Heart right ventricle (tissue), 16 donors: ENCODE measurements at places on chromosomes 3 and 15. TPM values are rescaled to one million over a fixed set of nuclear protein-coding genes. Genes with fewer than 3 reads are reported as not detected.

PDCD10 gene
- 37.9 TPM for total RNA-seq

ZNF710 gene
- 5.4 TPM for total RNA-seq

NDUFB5 gene
- 353 TPM for total RNA-seq

NEDD4 gene
- 9.6 TPM for total RNA-seq

SV2B gene
- 0.60 TPM for total RNA-seq

XCR1 gene
- total RNA-seq: not detected

LDHAL6B gene
- total RNA-seq: not detected

OSTN gene
- 0.30 TPM for total RNA-seq

GRCh38 chr15:94701281-94701985 is 470.1 kb downstream of the MCTP2 start:
- H3K27me3 ChIP-seq: no peaks in the 10 kb centered on the region
- no peaks in the 10 kb centered on the region for H3K36me3 ChIP-seq
- no peak for DNase-seq
- no peak overlapping the region for H3K27ac ChIP-seq

DNA sequence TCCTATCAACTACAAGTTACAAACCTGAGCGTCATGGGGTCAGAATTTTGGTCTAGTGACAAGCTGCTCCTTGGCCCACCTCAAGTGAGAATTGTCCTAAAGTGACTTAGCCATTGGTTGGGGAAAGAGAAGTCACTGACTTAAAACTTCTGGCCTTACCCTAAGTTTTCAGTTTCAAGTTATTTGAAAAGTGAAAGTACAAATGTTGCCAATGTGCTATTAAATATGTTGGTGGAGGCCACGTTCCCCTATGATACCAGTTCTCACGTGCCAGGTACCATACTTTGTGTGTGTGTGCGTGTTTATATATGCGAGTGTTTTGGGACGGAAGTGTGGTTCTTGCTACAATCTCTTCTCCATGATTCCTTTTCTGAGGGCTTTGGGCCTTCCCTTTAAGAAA is 22.6 kb upstream of the RASGRP1 start:
- H3K4me1 ChIP-seq: no peaks in the 10 kb centered on the region
- no peak overlapping the region for H3K27ac ChIP-seq
- no peak for DNase-seq
- no peak overlapping the region for H3K4me3 ChIP-seq
- no peaks in the 10 kb centered on the region for H3K36me3 ChIP-seq

- H3K27ac ChIP-seq: no peak overlapping the region
- H3K27me3 ChIP-seq: peaks cover 7% of the 10 kb centered on the region
- H3K4me3 ChIP-seq: no peak overlapping the region
- no peak for DNase-seq
- peaks cover 28% of the 10 kb centered on the region for H3K4me1 ChIP-seq
These were observed 116.6 kb upstream of the IQSEC1 start for GRCh38 chr3:13189639-13190377.

DNA sequence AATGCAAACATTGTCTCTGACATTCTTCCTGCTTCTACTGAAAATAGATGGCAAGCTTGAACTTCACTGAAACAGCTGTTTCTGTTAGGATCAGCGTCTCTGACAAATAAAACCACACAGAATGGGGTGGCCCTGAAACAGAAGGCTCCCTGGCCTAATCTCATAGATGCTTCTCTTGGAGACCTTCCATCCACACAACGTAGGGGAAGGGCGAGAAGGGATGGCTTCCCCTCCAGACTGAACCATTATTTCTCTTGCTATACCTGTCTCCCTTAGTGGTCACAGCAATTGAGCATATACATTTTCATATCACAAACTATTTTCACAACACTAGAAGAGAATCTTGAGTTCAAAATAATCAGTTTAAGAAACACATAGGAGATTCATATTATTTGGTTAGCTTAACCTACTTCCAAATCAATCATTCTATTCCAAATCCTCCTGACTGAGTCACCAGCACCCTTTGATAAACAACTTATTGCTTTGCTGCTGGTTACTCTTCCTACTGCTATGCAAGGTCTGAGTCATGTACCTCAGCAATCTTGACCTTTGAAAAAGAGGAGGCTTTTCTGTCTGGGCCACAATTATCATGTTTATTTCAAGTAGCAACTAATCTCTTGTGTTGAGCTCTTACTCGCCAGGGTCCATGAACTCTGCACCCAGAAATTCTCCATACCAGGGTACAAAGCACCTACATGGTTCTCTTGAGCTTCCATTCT is 45.5 kb downstream of the CBLB start:
- no peaks in the 10 kb centered on the region for H3K27me3 ChIP-seq
- peak overlapping the region; percentile 76 for H3K27ac ChIP-seq
- peaks cover 77% of the 10 kb centered on the region for H3K4me1 ChIP-seq
- H3K4me3 ChIP-seq: no peak overlapping the region
- H3K36me3 ChIP-seq: no peaks in the 10 kb centered on the region

- no peak overlapping the region for H3K27ac ChIP-seq
- no peaks in the 10 kb centered on the region for H3K36me3 ChIP-seq
- peaks cover under 1% of the 10 kb centered on the region for H3K4me1 ChIP-seq
- no peak for DNase-seq
These were observed 5.6 kb upstream of the SRPRB start for GRCh38 chr3:133799794-133800585.

DNA sequence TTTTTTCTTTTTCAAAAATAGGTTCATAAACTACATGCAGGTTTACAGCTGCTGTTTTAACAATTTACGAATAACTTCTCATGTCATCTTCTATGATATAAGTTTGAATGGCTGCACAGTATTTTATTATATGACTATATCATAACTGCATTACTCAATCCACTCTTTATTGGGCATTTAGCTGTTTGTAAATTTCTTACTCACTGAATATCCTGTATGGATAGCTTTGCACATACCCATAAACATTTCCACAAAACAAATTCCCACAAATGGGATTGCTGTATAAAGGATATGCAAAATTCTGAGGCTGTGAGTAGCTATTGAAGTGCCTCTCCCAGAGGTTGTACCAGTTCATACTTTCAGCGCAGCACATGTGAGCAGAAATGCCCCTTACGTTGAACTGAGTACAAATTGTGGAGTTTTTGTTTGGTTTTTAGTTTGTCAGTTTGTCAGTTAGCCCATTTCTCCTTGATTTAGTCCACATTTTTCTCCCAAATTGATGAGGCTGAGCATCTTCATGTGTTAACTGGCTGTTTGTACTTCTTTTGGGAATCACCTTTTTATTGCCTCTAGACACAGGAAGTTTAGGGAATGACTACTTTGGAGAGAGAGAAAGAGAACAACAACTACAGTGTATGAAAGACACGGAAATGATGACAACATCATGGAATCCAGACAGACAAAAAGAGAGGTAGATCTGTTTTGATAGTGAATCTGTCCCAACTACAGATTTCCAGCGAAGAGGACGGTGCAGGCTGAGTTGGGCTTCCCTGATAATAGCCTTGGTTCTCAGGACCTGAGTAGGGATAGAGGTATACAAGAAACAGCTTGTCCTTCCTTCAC is 24.8 kb downstream of the TTC23 start:
- H3K36me3 ChIP-seq: peaks cover 13% of the 10 kb centered on the region
- no peak for DNase-seq
- no peaks in the 10 kb centered on the region for H3K27me3 ChIP-seq
- no peaks in the 10 kb centered on the region for H3K4me1 ChIP-seq

- H3K27me3 ChIP-seq: no peaks in the 10 kb centered on the region
- H3K36me3 ChIP-seq: peaks cover 84% of the 10 kb centered on the region
- H3K4me3 ChIP-seq: no peak overlapping the region
These were observed 5.3 kb downstream of the IP6K2 start for GRCh38 chr3:48711727-48712126.

DNA sequence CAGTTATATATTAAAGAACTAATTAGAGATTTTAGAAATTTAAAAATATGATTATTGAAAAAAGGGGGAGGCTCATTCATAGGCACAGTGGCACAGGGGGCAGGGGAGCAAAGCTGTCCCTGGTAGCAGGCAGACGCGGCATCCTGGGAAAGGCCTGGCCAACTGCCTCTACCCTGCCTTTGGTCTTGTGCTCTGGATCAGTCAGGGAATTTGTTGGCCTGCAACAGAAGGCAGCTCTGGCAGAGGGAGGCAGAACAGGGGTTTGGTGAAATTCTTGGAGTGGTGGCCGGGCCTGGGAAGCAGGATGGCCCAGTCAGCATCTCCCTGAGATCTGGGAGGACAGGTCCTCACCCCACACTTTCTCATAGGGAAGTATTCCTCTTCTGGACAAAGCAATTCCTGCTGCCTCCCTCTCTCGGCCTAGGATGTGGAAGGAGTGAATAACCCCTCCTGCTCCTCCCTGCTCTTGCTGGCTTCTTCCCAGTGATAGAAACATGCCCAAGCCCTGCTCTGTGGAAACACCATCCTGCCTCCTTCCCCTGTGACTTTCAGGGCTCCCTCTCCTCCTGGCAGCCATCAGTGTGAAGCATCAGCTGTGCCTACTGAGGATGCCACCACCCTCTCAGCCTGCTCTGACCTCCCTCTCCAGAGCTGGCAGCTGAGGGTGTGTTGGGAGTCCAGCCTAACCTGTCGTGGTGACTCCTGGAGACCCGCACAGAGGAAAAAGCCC is 26.9 kb downstream of the PRR20G start:
- no peaks in the 10 kb centered on the region for H3K36me3 ChIP-seq
- H3K4me3 ChIP-seq: no peak overlapping the region
- H3K4me1 ChIP-seq: no peaks in the 10 kb centered on the region
- peaks cover 10% of the 10 kb centered on the region for H3K27me3 ChIP-seq
- H3K27ac ChIP-seq: no peak overlapping the region

DNA sequence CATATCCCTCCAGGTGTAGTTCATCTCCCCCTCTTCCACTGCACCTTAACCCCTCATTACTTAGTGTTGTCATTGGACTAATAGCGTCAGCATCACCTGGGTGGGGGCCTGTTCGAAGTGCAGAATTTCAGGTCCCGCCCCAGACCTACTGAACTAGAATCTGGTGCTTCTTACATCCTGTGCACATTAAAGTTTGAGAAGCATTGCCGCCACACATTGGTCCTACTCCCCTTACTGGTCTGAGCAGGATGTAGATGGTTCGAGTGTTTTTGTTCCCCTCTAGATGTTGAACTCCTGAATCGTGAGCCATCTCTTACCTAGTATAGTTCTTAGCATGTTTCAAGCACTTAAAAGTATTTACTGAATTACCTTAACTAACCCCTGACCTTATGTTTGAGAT is 13.2 kb downstream of the KLHL18 start:
- H3K4me1 ChIP-seq: peaks cover 36% of the 10 kb centered on the region
- H3K27ac ChIP-seq: no peak overlapping the region
- DNase-seq: no peak
- H3K4me3 ChIP-seq: no peak overlapping the region
- no peaks in the 10 kb centered on the region for H3K27me3 ChIP-seq

GRCh38 chr3:135706758-135707375 is 258.7 kb upstream of the PPP2R3A start:
- no peaks in the 10 kb centered on the region for H3K4me1 ChIP-seq
- no peak overlapping the region for H3K27ac ChIP-seq
- H3K27me3 ChIP-seq: no peaks in the 10 kb centered on the region
- H3K4me3 ChIP-seq: no peak overlapping the region

GRCh38 chr3:42025370-42026138 is 63.7 kb upstream of the ULK4 start:
- H3K4me3 ChIP-seq: peak overlapping the region; percentile 16
- no peaks in the 10 kb centered on the region for H3K27me3 ChIP-seq
- H3K4me1 ChIP-seq: peaks cover 20% of the 10 kb centered on the region

DNA sequence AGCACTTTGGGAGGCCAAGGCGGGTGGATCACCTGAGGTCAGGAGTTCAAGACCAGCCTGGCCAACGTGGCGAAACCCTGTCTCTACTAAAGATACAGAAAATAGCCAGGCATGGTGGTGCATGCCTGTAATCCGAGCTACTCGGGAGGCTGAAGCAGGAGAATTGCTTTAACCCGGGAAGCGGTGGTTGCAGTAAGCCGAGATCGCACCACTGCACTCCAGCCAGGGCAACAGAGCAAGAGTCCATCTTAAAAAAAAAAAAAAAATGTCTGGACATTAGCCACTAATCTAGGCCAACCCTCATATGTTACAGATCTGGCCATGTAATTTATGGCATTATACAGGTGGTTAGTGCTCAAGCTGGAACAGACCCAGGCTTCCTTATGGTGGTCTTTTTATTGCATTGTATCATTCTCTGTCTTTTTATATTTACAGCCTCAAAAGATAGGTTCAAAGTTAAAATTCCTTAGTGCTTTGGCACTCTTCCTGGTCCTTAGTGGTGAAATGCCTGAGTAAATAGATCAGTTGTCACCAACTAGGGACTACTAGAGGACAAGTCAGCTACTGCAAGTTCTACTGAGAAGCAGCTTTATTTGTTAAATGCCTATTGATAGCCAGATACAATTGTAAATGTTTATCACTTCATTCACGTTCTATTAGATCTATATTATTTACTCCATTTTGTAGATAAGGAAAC is 16.0 kb downstream of the STARD9 start:
- no peak for DNase-seq
- H3K4me1 ChIP-seq: peaks cover 24% of the 10 kb centered on the region
- H3K27me3 ChIP-seq: no peaks in the 10 kb centered on the region
- H3K4me3 ChIP-seq: no peak overlapping the region
- H3K27ac ChIP-seq: no peak overlapping the region

- no peak overlapping the region for H3K27ac ChIP-seq
- DNase-seq: no peak
- no peaks in the 10 kb centered on the region for H3K27me3 ChIP-seq
- no peak overlapping the region for H3K4me3 ChIP-seq
- no peaks in the 10 kb centered on the region for H3K4me1 ChIP-seq
These were observed 28.1 kb downstream of the LSAMP start for GRCh38 chr3:116417151-116417550.

DNA sequence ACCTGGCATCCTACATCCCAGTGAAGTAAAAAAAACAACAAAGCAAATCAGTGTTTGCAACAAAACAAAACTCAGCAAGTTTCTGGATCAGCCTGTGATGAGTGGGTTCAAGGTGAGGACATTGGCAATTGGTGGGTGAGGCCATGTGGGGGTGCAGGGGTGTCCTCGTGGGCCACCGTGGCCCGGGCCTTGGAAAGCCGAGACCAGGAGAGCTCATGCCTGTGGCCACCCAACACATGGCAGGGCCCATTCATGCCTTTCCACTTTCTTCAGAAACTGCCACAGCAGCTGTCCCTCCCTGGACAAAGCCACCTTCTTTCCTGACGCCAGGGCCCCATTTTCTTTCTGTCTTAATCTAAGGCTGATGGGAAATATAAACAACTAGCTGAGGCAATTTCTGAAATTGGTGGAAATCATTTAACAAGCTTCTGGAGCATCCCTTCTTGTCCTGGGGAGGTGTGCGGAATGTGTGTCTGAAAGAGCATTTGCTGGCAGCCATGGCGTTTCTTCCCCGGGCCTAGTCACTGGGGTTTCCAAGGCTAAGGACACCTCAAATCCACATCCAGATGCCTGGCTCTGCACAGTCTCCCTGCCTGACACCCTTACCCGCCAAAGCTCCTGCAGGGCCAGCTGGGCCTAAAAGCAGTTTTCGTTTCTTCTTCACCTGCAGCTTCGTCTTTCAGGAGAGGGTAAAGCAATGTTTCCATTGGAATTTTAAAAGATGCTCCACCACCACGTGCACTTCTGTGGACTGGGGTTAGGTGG is 34.1 kb upstream of the SFMBT1 start:
- no peak overlapping the region for H3K4me3 ChIP-seq
- H3K36me3 ChIP-seq: no peaks in the 10 kb centered on the region
- no peak for DNase-seq
- H3K27me3 ChIP-seq: no peaks in the 10 kb centered on the region
- H3K4me1 ChIP-seq: peaks cover 12% of the 10 kb centered on the region

GRCh38 chr3:45545476-45545875 is 49.1 kb upstream of the LIMD1 start:
- no peak overlapping the region for H3K4me3 ChIP-seq
- H3K27me3 ChIP-seq: no peaks in the 10 kb centered on the region
- H3K27ac ChIP-seq: peak overlapping the region; percentile 63
- H3K36me3 ChIP-seq: no peaks in the 10 kb centered on the region
